ENCODE measurements at places on chromosomes 12 and 14.

- no peak for DNase-seq
These were observed 109.1 kb downstream of the C12orf50 start for GRCh38 chr12:87920139-87920538.

GRCh38 chr14:100474196-100474595, 113.0 kb downstream of the BEGAIN start:
- DNase-seq: no peak

- no peak for DNase-seq
These were observed 214.9 kb upstream of the DDHD1 start for GRCh38 chr14:53368066-53368465.

DNA sequence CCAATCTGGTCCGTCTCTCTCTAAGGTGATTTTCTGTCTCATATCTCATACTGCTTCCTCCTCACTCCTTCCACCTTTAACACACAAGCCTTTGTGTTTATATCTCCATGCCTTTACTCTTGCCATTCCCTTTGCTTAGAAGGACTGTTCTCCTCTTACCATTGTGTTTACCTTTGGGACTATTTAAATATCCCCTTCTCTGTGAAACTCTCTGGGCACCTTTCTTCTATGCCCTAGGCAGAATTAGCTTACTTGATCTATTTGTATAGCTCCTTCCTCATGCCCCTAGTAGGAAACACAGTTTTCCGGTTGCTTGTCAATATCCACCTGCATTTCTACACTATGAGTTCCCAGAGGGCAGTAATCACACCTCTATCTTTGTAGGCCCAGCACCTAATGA, 3.9 kb upstream of the AMHR2 start:
- DNase-seq: no peak

DNA sequence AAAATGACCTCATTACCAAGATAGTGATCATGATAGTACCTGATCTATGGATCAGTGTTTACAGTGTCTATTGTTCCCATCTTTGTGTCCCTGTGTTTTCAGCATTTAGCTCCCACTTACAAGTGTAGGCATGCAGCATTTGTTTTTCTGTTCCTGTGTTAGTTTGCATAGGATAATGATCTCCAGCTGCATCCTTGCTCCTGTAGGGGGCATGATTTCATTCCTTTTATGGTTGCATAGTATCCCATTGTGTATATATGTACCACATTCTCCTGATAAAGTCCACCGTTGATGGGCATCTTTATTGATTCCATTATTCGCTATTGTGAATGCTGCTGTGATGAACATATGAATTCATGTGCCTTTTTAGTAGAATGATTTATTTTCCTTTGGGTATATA, 215.4 kb upstream of the NAV3 start:
- DNase-seq: no peak

DNA sequence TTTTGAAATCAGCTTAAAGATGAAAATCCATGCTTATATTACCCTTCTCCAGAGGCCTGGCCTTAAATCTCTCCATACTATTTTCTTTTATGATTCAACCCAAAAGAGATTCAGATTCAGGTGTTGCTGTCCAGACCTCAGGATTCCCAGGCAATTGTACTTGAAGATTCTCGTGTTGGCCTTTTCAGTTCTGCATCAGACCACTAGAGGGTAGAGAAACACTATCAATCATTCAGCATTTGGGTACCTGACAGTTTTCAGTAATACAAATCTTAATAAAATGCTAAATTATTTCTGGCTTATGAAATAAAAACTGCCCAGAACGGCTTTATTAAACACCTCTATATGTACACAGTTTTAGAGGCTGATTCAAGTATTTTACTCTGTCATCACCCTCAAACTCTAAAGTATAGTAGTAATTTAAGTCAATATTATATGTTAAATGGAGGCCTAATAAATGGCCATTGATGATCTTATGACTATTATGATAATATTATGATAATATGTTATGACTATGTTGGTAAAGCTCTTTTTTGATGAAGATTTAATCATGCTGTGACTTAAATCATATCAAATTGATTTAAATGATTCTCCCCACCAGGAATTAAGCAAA, 301.1 kb downstream of the DUSP6 start:
- no peak for DNase-seq

- no peak for DNase-seq
These were observed 33.1 kb downstream of the CMKLR1 start for GRCh38 chr12:108305991-108306501.

GRCh38 chr14:96221841-96222240, 17.2 kb downstream of the BDKRB2 start:
- no peak for DNase-seq
